ENCODE measurements at places on chromosomes 2 and 18. TPM values are rescaled to one million over a fixed set of nuclear protein-coding genes. Genes with fewer than 3 reads are reported as not detected.

- DNase-seq, result no peak
Observed at GRCh38 chr2:157258520-157259326, 1.2 kb downstream of the GALNT5 start.

The ITPRIPL1 gene
- 1.4 TPM for total RNA-seq

- DNase-seq, result no peak
Observed at GRCh38 chr2:80377071-80377470, 72.5 kb upstream of the LRRTM1 start.

DNA sequence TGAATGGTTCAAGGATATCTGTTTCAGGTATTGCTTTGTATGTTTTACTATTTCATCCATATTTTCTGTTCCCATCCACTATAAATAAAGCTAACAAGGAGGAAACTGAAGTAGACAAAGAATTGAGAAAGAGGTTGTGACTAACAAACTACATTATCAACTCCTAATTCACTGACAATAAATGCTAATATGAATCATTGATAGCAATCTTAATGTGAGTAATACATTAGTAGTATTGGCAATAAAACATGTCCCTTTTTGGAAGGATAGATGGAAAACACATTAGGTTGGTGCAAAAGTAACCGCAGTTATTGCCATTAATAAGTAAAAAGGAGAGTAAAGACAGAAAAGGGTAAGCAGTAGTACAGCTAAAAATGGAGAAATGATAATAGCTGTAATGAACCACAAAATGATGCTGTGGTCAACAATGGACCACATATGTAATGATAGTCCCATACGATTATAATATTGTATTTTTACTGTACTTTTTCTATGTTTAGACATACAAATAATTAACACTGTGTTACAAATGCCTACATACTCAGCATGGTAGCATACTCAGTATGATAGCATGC, 104.7 kb downstream of the THADA start:
- no peak for DNase-seq

DNA sequence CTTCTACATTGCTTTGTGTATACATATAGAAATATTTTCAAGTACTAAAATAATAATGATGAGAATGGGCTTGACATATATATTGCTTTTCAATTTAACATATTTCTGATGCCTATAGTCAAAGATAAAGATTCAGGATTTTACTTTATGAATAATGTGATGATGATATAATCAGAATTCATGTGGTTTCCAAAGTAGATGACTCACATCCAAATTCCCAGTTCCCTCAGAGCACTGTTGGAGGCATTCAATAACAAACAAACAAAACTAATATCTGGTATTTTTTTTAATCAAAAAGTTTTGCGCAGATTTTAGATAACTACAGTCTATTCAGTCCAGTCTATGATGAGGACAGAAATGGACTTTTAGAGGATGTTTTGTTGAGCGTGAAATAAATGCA, 2094.5 kb upstream of the CELF4 start:
- DNase-seq, result no peak

DNA sequence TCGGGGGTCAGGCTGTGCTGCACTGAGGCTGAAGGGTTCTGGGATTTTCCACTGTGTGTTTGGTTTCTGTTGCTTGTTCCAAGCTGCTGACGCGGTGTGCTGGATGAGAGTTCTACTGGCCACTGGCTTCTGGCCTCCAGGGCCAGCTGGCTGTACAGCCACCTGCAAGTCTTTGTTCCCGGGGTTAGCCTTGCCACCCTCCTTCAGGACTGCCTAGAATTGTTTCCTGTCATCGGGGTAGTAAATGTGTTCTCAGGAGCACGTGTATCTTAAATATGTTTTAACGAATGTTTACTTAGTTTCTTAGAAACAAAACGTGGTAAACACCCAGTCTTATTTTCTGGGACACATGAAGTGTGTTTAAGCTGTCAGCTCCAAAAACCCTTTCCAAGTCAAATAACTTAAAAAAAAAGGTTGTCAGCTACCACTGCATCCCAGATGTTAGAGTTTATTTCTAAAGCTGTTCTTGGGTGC, 231.2 kb downstream of the AGAP1 start:
- no peak for DNase-seq

The TMSB10 gene
- total RNA-seq, result 1,300 TPM

DNA sequence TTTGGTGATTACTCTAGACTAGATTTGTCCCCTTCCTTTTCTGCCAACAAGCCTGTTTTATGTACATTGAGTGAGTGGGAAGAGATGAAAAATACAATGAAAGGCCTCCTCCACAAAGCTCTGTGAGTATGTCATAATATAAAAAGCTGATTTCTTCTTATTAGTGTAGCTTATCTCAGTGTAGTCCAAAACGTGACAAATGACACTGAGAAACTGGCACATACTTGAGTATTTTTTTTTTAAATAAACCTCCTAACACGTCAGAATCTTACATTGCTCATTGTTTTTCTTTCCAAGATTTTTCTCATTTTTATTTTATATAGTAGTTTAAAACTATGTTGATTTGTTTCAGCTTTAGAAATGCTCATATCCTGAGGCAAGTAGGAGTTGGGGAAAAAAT, 17.9 kb upstream of the FIGN start:
- DNase-seq, result no peak

GRCh38 chr2:109322111-109322510, 193.1 kb downstream of the SH3RF3 start:
- DNase-seq, result peak; percentile 95

GRCh38 chr2:195251214-195251613, 405.8 kb upstream of the SLC39A10 start:
- no peak for DNase-seq

The NEU2 gene
- not detected for total RNA-seq

The LIMS2 gene
- 185 TPM for total RNA-seq

GRCh38 chr18:60585670-60586069, 213.1 kb upstream of the MC4R start:
- DNase-seq, result no peak

DNA sequence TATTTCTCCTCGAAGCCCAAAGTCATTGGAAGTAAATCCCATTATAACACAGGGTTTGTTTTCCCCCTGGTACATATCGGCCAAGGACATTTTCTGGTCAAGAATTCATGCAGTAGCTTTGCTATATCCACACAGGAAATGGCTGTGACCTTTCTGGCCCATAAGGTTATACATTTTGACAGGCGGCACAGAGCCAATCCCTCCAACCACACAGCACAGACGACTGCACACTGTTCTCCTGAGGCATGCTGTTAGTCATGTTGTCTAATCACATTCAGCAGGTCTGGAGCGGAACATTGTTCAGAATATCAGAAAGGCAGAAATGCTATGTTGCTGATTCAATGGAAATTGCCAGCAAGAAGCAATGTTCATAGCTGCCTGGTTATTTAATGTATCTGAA, 742.3 kb upstream of the SLC8A1 start:
- DNase-seq, result no peak

DNA sequence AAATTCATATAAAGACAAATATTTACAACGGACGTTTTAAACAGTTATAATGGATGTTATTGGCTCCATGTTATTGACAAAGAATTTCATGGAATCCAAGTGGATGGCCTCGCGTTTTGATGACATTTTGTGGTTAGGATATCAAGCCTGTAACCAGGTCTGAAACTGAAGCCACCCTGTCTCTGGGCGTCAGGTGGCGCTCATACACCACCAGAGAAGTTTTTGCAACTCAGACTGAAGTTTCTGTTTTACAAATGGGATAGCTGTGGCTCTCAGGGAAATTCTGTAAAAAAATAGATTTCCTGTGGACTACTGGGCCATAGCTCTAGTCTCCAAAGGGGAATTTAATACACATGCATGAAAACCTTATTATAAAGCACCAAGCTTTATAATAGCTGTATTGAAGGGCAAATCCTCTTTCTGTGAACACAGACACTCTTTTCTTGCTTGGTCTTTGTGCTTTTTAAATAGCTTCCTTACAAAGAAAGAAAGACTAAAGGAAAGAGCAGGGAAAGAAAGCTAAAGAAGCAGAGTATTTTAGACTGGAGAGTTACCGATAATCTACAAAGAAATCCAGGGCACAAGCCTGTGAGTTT, 86.7 kb downstream of the C18orf54 start:
- no peak for DNase-seq

The NPPC gene
- 0.66 TPM for total RNA-seq

GRCh38 chr2:17299891-17300540, 218.2 kb downstream of the RAD51AP2 start:
- no peak for DNase-seq

Measured in esophagus muscularis mucosa (tissue), 4 donors.